ENCODE measurements at places on chromosomes 1 and 21.

DNA sequence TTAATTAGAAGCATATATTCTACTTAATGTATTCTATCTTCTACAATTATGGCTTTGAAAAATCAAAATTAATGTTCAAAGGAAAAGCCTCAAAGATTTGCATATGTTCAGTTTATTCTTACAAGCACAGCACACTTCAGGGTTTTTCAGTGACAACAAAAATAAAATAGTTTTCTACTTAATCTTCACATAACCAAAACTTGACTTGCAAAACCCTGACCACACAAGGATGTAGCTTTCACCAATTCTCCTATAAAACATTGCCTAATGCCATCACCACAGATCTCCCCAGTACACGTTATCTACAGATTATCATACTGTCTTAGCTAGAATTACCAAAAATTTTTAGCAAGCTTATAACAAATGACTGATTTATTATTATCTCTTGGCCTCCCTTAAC, 23.3 kb downstream of the LPAR3 start:
- DNase-seq: no peak

DNA sequence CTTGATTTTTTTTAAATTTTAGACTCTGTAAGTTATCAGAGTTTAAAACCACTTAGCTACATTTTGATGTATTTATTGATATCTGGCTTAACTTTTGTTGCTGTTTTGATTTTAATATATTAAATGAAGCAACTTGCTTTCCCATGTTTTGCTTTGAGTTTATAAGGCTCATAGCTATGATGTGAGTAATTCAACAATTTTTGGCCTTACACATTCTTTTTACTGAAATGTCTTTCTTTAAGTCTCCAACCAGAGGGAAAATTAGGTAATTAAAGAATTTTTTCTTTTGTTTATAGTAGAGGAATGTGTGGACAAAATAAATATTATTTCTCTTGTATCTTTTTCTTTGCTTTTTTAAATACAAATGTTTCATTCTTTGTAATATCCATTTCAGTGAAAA, 258.3 kb upstream of the ADAMTS5 start:
- no peak for DNase-seq

DNA sequence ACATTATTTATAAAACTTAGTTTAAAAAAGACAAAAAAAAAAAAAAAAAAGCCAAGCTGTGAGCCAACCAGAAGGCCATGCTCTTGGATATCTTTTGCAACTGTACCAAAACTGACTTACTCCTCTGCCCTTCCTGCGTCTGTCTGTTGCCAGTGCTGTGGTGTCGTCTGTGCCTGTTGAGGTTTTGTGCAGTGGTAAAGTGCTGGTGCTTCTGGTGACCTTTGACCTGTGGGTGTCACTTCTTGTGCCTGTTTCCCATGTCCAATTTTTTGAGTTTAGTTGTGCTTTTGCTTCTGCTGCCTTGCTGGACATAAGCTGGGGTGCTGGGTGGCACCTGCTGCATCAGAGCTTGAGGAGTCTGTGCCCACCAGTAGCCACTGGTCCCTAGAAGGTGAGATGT, 41.4 kb downstream of the RNF187 start:
- no peak for DNase-seq

DNA sequence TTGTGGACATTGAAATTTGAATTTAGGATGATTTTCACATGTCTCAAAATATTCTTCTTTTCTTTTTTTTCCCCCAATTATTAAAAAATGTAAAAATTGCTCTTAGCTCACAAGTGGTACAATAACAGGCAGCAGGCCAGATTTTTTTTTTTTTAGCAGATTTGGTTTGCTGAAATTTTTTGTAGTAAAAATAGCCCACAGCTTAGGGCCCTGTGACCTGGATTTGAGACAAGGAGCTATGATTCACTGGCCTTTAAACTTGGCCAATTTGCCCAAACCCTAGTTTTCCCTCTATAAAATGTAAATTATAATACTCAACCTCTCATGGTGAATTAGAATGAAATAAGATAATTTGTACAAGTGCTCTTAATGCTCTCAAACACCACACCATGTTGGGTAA, 253.8 kb downstream of the DYRK1A start:
- DNase-seq: no peak

DNA sequence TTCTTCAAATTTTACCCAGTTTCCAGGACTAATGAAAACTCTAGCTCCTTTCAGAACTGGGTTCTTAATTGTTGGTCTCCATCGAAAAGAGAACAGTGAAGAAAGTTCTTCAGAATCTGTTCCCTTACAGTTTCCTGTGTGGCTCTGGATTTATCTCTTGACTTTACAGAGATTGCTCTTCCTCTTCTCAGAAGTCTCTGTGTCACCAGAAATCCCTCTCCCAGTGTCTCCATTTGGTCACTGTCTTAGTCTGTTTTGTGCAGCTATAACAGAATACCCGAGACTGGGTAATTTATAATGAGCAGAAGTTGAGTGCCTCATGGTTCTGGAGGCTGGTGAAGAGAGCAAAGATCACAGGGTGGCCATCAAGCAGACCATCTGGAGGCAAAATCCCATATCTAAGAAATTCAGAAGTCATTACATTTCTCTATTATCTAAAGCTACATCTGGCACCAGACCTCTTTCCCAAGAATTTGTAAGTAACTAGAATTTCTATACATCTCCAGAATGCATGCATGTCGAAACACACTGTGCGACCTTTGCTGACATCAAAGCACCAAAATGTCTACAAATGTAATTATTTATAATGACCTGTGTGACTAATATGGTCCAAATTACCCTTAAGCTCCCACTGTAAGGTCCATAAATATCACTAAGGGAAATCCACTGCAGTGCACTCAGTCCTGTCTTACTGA, 65.4 kb upstream of the KRTAP19-8 start:
- DNase-seq: no peak

DNA sequence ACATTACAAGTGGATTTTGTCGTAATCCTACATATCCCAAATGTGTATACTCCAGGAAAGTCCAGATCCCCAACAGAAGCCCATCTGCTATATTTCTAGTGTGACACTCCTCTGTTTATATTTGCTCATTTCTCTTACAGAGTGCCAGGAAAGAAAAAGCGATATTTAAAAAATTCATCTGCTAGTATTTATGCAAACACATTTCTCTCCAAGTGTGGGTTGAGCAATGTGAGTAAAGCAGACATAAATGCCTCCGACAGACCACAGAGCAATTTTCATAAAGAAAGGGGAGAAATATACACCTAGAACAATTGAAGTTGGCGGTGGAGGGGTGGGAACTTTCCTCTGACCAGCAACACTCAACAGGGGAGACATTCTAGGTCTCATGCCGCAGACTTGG, 22.2 kb upstream of the RAP1A start:
- no peak for DNase-seq

DNA sequence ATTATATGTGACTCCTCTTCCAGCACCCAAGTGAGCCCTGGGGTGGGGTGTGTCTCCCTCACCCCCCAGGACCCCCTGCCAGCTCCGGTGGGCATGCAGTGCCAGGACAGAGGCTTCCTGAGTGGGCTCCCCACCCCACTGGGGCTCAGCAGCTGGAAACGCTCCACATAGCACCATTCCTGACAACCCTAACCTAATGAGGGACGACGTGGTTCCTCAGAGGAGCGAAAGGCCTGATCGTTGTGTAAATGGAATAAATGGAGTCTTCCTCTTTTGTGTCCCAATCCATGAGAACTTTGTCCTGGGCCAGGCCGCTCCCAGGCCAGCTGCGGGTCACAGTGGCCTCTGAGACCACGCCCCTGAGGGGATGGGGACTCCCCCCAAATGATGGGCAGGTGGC, 1.8 kb upstream of the TSPEAR start:
- DNase-seq: no peak

DNA sequence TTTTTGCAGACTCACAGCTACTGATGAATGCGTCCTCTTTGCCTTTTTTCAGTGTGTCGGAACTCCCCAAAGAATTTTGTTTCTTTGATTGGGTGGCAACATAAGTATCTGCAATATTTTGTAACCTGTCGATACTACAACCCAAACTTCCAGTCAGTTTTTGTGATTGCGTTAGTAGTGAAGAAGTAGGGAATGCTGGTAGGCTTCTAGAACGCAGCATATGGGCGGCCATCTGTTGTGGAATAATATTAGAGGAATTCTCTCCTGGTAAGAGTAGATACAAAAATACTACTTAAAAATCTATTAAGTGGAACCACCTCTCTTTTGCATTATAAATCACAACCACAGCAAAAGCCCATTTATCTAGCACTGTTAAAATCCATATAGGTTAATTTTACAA, 107.4 kb downstream of the LYST start:
- DNase-seq: no peak

DNA sequence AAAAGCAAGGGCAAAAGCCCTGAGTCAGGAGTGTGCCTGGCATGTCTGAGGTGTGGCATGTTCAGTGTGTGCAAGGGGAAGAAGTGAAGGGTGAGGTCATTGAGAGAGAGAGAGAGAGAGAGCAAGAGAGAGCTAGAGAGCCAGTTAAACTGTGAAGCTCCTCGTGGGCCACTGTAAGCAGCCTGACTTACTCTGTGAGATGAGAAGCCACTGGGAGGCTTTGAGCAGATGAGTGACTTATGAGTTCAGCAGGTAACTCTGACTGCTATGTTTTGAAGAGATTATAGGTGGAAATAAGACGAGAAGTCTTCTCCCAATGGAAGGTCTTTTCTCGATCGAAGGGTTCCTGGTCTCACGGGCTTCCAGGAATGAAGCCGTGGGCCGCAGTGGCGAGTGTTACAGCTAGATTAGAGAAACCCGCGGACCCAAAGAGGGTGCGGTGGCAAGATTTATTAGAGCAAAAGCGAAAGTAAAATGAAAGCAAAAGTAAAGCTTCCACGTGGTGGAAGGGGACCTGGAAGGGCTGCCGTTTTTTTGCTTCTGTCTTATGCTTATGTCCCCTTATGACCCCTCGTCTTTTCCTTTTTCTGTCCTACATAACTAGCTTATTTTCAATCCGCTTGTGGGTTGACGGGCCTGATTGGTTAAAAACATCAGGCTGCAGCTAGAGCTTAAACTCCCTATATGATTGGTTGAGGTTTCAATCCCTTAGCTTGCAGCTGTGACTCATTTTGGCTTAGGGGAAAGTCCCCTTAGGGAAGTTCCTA, 323.1 kb upstream of the FAM78B start:
- peak; percentile 45 for DNase-seq

GRCh38 chr21:37811711-37812110, 104.5 kb downstream of the KCNJ6 start:
- DNase-seq: no peak

- DNase-seq: no peak
Observed at GRCh38 chr1:164748253-164748899, 189.4 kb downstream of the PBX1 start.

- DNase-seq: no peak
Observed at GRCh38 chr1:38569932-38570656, 289.5 kb downstream of the RRAGC start.

GRCh38 chr1:111448482-111448917, 556 bp downstream of the WDR77 start:
- DNase-seq: no peak

DNA sequence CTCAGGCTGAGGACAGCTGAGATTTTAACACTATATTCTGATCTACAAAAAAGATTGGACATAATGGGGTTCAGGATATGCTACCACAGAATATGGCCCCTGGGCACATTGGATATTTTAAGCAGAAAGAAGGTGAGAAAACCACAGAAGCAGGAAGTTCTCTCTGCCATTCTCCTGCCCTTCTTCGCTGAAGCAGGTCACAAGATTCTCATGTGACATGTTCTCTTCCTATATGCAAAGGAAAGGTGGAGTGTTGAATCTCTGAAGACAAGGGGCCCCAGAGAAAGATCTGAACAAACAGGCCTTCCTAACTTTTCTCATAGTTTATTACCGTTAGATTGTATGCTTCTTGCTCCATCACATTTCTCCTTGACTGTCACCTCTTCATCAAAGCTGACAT, 285.7 kb downstream of the S1PR1 start:
- no peak for DNase-seq

GRCh38 chr1:159890390-159890789, 9.6 kb downstream of the CFAP45 start:
- no peak for DNase-seq

- DNase-seq: no peak
Observed at GRCh38 chr1:234917495-234918180, 211.0 kb downstream of the TOMM20 start.

GRCh38 chr1:99441299-99442095, 177.2 kb downstream of the PLPPR4 start:
- no peak for DNase-seq

GRCh38 chr1:152112101-152112884, 3.0 kb downstream of the TCHH start:
- DNase-seq: no peak

DNA sequence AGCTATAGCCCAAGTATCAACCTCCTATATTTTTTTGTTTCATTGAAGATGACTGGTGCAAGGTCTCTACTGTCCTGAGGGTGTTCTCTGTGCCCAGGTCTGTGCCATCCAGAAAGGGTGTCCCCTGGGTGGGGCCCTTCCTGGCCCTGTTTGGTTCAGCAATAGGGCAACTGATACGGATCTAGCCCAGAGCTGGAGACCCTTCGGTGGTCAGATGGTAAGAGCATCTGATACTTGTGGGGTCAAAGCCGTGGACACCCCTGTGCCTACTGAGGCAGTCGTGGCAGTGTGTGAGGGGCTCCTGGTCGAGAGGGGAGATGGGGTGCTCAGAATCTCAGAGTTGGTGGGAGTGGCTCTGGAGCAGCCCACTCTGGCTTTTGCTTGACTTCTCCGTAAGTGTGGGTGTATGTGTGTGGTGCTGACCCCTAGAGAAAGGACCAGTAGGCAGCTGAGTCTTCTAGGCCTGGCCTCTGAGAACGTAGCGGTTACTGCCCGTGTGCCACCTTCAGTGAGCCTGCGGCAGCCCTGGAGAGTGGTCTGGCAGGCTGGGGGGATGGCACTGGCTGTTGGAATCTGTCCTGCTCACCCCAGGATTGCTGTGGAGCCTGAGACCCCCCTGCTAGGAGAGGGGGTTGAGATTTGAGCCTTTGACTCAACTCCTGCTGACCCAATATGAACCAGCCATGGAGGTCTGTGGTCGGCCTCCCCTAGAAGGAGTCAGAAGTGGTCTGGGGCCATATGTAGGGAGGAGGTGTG, 2.7 kb downstream of the AMPD2 start:
- DNase-seq: no peak

DNA sequence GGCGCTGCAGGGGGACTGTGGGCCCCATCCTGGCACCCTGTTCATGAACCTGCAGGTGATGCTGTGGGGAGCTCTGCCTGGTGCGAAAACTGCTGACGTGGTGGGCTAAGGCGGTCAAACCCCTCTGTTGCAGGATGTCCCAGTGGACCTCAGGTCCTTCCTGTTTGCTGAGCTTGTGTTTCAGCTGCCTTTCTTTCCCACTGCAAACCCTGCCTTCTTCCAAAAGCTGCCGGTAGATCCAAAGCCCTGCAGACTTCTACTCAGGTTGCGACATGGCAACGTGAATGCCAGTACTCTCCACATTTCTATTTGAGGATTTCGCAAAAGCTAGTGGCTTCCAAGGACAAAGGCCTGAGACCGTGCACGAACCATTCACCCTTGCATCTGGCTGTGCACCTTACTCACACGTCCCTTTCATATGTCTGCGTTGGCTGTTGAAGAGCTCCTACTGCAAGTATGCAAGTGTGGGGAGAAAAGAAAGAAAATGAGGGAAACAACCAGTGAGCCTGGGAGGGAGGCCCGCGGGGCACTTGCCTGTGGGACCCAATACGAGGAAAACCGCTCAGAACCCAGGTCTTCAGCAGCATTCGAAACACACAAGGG, 6.2 kb upstream of the RRP1 start:
- peak; percentile 76 for DNase-seq

GRCh38 chr21:45581322-45581712, 39.1 kb upstream of the SLC19A1 start:
- DNase-seq: no peak

- no peak for DNase-seq
Observed at GRCh38 chr1:41462680-41463004, 21.8 kb downstream of the EDN2 start.

GRCh38 chr21:46145159-46145839, 10.1 kb downstream of the FTCD start:
- DNase-seq: no peak

GRCh38 chr1:2516946-2517345, 9.4 kb downstream of the PANK4 start:
- no peak for DNase-seq

Data from HL-60 (cell line).